Activated naive CD4-positive, alpha-beta T cell (primary cell): ENCODE measurements at places on chromosomes 2 and 18.

- DNase-seq, result no peak
Observed at GRCh38 chr2:151277067-151277466, 12.4 kb downstream of the NMI start.

DNA sequence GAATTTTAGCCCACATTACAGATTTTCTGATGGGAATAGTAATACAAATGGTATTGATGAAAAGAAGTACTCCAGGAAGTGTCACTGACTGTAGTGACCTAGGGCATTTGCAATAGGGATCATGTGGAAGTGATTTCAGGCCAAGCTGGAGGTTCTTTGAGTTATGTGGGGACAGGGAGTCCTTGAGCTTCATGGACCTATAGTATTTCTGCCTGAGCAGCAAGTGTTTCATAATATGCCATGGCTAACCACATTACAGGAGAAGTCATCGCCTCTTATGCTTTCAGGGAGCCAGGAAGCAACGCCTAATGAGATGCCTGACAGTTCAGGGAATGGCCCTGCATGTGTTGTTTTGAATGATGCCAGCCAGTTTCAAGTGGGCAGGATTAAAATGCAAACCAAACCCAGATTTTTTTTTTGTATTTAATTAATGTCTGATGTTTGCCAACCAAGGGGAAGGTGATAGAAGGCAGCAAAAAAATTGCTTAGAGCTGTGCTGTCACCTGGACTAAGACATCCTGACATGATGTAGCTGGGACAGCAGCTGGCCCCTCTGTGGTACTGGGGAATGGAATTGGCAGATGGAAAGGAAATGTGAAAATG is 109.5 kb downstream of the RAPGEF4 start:
- DNase-seq, result no peak

DNA sequence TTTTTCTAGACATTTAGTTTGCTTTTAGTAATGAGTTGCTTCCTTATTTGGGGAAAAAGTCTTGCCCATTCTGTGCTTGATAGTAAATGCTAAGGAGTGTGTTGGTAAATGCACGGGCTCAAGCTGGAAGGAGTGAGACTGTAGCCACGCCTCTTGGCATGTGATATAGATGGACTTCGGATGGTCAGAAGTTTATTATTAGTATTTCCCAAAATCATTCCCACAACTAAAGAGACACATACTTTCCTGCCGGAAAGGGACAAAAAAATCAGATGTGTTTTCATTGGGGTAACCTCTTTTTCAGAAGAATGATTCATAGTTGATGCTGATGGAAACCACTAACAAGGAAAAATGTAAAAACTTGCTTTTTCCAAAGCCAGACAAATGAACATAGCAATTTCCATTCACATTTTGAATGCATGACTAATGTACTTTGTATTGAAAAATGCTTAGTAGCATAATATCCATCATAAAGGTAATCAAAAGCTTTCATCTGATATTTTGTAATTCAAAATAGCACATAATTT is 133.2 kb downstream of the ZNF532 start:
- DNase-seq, result no peak

DNA sequence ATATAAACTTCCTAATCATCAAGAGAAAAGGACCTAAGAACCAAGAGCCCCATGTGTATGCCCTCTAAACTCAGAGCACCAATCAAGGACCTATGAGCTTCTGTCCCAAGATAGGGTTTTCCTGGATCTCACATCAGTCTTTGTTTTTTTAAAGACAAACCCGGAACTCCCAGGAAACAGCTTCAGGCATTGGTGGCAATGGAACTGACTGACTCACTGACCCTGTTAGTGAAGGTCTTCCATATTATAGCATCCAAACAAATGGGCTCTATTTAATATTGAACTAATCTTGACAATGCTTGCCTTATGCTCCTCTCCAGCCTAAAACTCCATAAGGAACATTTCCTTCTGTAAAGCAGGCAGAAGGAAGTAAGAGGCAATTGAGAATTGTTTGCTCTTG is 63.5 kb upstream of the RPE start:
- no peak for DNase-seq
